ENCODE measurements at places on chromosomes 16 and 17. TPM values are rescaled to one million over a fixed set of nuclear protein-coding genes. Genes with fewer than 3 reads are reported as not detected.

The ADAM11 gene
- polyA plus RNA-seq, result 0.55 TPM

The SYNGR2 gene
- polyA plus RNA-seq, result 96.4 TPM

The KRTAP3-1 gene
- polyA plus RNA-seq, result not detected

The CIBAR2 gene
- polyA plus RNA-seq, result not detected

The KRT222 gene
- 0.59 TPM for polyA plus RNA-seq

The KRTAP4-8 gene
- polyA plus RNA-seq, result not detected

The KCNH6 gene
- polyA plus RNA-seq, result not detected

The TVP23A gene
- 0.05 TPM for polyA plus RNA-seq

The MPV17L gene
- 1.0 TPM for polyA plus RNA-seq

The HDAC5 gene
- 54.7 TPM for polyA plus RNA-seq

The TP53TG3F gene
- not detected for polyA plus RNA-seq

Data from esophagus (tissue), 2 donors.